ENCODE measurements at places on chromosomes 6 and 20.

GRCh38 chr6:122365775-122366403 is 33.6 kb upstream of the HSF2 start:
- DNase-seq: no peak

DNA sequence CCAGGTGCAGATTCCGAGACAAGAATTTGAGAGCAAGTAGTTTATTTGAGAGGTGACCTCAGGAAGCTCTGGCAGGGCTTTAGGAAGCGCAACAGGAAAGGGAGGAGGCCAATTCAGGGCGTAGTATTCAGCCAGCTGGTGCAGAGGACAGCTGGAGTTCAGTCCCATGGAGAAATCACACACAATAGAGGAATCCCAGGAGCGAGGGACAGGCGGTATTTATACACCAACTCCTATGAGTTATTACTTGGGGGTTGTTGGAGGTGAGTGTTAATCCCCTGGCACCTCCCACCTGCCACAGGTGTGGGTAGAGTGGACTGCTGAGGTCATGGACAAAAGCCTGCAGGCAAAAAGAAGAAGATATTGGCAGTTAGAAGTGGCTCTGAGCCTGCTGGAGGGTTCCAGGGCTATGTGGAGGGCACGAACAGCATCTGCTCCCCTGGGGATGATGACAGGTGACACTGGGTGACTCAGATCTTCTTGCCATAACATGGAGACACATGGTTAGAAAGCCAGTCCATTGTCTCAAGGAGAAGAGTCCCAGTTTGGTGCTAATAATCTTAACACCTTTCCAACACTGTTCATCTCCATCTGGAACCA is 13.9 kb upstream of the SULF2 start:
- no peak for DNase-seq

DNA sequence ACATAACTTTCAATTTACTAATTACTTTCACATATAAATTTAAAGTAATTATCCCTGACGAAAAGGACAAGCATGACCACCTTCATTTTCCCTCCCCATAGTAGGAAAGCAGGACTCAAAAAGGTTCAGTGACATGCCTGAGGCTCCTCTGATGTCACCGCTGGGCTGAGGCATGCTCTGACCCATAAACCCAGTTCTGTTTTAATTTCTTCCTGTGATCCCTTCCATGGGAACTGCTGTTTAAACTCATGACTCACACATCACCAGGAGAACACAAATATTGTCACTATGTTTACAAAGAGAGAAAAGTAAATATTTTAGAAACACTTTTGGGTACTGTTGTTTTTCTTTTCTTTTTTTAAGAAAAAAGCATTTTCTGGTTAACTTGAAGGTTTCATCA is 38.0 kb upstream of the NR2E1 start:
- DNase-seq: no peak

- DNase-seq: no peak
Measured at GRCh38 chr20:43774754-43775153, 48.0 kb upstream of the GTSF1L start.

DNA sequence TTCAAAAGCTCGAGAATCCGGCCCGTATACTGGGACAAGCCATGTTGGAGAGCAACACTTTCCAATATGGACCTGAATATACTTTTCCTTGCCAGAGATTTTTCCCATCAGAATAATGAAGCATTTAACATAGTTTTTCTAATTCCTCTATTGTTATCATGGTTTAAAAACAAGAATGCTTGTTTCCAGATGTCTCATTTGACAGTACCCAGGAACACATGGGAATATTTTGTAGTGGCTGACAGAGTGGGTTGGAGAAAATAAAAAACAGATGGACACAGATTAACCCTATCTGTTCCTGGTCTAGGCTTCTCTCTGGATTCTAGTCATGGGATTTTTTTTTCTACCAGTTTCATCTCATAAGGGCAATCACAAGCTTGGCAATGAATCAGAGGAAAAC is 164.8 kb upstream of the CEP162 start:
- no peak for DNase-seq

DNA sequence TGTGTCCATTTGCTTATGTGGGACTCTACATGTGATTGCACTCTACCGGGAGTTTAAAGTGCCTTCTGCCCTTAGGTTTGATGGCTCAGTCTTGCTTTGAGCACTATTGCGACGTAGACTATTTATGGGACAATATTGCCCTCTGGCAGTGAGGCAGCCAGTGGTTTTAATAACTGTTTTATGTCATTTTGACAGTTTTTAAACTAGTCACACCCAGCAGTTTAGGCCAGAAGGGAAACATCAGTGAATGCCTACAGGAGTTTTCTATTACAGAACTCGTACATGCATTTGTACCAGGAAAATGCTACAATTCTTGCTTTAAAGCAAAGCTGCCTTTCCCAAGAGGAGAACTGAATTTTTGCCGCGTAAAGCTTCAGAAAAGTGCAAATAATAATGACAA is 813.7 kb downstream of the KIF16B start:
- no peak for DNase-seq

- no peak for DNase-seq
Measured at GRCh38 chr6:33768644-33769120, 20.2 kb downstream of the LEMD2 start.

DNA sequence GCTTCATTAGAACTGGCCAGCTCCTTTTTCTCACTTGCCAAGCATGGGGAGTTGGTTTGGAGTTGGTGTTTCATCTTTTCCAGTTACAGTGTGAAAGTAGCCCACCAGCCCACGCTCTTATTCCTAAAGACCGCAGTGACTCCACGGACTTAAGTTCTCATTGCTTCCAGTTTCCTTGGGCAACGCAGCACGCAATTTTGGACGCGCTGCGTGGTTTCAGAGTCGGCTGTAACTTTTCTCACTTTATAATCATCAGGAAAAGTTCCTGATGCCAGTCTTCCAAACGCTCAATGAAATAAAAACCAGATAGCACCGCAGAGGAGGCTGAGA is 381 bp upstream of the PEX7 start:
- DNase-seq: no peak

- no peak for DNase-seq
Measured at GRCh38 chr20:53009979-53010735, 38.0 kb downstream of the TSHZ2 start.

- no peak for DNase-seq
Measured at GRCh38 chr20:21377701-21378100, 19.6 kb downstream of the NKX2-4 start.

GRCh38 chr6:1212919-1213318 is 99.0 kb upstream of the FOXQ1 start:
- no peak for DNase-seq

DNA sequence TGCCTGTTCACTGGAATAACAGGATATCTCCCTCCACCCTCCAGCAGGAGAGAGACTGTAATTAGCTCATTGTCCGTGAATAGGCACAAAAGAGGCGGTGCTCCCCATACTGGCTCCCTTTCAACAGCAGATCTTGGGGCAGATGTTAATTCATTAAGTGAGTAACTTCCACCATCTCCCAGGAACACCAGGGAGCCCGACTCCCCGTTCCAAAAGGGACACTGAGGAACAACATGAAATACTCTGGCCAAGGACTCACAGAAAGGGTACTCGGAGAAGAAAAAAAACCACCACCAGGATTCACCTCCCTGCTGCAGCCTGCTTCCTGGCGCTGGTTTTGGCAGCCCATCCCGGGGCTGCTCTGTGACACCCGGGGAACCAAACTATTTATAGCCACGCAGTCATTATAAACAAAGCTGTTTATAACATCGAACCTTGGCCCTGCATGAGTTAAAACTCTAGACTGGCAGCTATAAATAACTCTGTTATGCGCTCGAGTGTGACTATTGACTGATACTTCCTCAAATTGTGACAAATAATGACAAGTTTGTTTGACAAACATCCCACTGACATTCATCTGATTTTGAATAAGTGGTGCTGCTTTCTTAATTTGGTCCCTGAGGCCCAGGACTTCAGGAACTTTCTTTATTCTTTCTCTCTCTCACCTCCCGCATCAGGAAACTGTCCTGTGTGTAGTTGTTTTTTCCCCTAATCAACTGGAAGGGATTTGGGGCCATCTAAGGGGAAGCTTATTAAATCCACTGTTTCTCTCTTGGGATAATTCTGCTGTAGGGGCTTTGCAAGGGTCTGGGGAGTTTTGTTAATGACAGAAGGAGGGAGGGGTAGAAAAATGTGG is 521.6 kb downstream of the CD83 start:
- DNase-seq: no peak

GRCh38 chr6:126944512-126944911 is 174.0 kb upstream of the RSPO3 start:
- DNase-seq: no peak

DNA sequence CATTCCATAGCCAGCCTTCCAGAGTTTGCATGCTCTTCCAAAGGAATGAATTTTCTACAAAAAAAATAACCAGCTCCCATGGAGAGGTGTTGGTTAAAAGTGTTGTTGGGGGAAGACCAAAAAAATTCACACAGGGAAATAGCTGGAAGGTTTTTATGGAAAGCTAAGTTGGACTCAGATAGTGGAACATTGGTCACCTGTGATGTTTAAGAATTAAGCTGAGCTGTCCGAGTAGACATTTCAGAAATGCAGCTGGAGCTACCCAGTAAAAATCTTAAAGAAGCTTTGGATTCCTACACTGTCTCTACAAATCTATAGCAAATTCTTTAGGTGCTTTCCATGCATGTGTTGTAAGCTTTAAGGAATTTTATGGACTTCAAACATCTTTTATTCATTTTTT is 155.5 kb downstream of the THBS2 start:
- DNase-seq: no peak

DNA sequence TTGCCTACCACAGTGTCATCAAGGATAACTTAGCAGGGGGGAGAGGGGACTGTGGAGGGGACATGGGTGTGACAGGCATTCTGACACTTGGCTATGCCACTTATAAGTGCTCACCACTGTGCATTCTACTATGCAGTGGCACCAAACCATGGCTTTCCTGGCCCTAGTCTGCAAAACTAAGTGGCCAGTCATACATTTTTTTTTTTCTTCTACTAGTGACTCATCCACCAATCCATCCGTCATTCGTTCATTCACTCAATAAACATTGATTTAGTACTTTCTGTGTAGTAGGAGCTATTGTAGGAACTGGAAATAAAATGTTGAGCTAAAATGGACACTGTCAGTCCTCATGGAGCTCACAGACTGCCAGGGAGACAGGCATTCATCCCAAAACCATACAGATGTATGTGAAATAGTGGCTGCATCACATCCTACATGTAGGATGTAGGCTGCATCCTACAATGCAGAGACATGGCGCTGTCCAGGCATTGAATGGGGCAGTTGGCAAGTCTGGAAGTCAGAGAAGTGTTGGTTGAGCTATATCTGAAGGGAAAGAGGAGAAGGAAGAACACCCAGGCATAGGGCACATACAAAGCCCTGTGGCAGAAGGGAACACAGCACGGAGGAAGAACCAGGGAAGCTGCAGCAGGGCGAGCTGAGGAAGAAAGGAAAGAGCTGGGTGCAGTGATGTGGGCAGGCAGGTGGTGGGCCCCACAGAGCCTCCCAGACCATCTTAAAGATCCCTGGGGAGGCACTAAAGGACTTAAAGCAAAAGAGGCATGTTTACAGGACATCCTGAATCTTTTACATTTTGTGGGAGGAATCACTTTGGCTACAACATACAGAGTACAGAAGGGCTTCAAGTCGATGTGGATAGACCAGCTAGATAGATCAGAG is 224.4 kb downstream of the UST start:
- DNase-seq: no peak

DNA sequence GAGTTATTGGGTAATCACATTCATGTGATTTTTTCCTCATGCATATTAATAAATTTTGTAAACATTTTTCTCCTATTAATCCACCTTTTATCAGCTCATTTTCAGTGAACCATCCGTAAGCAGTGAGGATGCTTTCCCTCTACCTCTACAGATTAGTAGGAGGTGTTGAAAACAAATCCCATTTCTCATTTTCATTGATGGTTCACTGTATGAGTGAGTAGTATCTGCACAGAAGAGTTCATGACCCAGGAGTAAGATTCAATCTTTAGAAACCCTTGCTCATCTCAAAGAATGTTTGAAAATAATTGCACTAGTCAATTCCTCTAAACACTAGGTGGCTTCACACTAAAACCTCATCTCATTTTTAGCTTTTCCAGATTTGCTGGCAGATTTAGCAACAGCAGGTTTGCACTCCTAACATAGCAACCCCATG is 440.0 kb downstream of the HAO1 start:
- no peak for DNase-seq

DNA sequence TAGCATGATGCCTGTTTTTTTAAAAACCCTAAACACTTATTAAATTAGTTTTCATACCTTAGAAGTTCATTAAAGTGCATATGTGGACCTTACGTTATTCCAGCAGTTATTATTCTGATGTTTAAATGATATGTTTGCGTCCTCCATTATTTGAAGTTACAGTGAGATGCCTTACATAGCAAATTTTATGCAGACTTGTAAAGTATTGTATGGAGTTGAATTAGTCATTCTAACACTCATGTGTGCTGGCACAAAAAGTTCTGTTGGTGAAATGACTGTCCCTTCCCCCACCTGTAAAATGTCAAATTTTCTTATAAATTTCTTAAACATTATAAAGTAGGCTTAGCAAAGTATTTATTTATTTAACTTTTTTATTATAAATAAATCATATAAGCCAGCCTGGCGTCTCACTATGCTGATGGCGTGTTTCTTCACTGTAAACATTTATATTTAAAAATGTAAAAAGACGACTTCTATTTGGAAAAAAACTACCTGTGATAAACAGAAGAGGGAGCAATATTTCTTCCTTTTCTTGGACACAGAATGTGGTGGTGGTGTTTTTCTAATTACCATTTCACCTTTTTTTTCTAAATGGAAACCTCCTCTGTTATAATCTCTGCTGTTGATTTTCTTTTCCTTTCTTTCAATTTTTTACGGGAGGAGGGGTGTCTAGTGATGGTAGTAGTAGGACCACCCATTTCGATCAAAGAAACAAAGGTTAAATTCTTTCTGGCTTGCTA is 155.4 kb downstream of the RFPL4B start:
- no peak for DNase-seq

- no peak for DNase-seq
Measured at GRCh38 chr6:34213772-34214171, 22.9 kb upstream of the HMGA1 start.

- DNase-seq: no peak
Measured at GRCh38 chr6:14858808-14859207, 387.1 kb upstream of the JARID2 start.

- DNase-seq: no peak
Measured at GRCh38 chr6:11427723-11428245, 109.8 kb upstream of the TMEM170B start.

DNA sequence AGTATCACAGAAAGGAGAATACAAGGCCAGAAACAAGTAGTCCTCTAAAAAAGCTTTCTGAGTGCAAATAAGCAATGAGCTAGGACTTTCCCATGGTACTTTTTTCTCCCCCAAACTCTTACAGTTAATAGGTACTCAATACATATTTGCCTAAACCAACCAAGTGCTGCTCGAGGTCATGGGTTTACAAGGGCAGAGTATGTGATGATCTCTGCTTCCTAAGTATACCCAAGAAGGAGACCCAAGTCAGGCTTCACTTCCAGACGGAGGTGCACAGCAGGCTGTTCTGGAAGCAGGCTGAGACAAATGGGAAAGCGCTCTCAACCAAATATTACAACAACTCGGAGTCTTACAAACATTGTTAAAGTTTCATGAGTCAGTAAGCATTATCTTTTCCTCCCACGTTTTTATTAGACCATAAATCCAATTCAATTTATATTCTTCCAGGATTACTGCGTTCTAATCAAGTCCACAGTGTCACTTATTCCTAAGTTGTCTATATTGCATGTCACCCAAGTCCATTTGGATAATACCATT is 8.1 kb downstream of the FYN start:
- no peak for DNase-seq
